Neural progenitor cell (in vitro differentiated cells): ENCODE measurements at places on chromosomes 7 and 10.

GRCh38 chr7:41448104-41448503 is 254.8 kb downstream of the INHBA start:
- no peak overlapping the region for H3K4me3 ChIP-seq
- no peak for DNase-seq
- H3K4me1 ChIP-seq = peaks cover 15% of the 10 kb centered on the region
- H3K36me3 ChIP-seq = no peaks in the 10 kb centered on the region
- H3K27me3 ChIP-seq = no peaks in the 10 kb centered on the region

DNA sequence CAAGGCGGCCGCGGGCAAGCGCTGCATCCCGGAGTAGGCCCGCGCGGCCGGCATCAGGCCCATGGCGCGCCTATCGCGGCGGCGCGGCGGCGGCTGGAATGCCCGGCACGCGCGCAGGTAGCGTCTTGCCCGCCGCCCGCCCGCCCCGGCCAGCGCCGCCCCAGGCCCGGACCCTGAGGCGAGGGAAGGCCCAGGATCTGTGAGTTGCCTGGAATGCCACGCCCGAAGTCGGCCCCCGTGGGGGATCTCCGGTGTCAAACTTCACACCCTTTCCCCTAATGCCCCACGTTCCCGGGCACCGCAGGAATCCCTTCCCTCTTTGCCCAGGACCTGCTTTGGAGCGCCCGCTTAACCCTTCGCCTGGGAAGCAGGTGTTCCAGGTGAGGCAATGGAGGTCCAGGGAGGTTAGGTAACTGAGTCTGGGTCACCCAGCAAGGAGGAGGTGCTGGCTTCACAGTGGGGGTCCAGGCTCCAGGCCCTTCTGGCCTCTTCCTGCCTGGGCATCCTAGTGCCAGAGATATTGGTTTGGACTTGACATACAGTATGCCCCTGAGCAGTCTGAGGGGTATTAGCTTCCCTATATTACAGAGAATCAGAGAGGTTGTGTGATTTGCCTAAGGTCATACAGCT is 138.1 kb downstream of the ARHGAP22 start:
- DNase-seq = peak; percentile 39
- H3K27ac ChIP-seq = no peak overlapping the region
- no peak overlapping the region for H3K4me3 ChIP-seq
- peaks cover 17% of the 10 kb centered on the region for H3K27me3 ChIP-seq
- H3K4me1 ChIP-seq = peaks cover 25% of the 10 kb centered on the region
- H3K36me3 ChIP-seq = no peaks in the 10 kb centered on the region

DNA sequence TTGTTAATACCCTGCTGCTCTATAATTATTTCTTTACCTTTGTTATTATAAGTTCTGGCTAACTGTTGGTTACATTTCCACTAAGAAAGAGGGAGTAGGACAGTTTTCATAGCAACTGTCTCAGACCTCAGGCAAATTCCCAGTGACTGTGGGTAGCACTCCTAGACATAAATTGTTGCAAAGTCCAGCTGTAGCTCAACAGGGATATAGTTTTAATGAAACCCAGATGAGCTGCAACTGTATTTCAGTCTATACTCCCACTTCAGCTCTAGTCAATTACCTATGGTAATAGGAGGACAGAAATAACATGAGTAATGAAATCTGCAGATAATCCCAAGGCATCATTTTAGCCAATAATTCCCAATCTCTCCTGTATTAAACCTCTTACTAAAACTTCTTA is 103.0 kb upstream of the SEMA3A start:
- DNase-seq = no peak
- H3K4me1 ChIP-seq = peaks cover 13% of the 10 kb centered on the region
- H3K36me3 ChIP-seq = no peaks in the 10 kb centered on the region
- H3K27ac ChIP-seq = no peak overlapping the region

DNA sequence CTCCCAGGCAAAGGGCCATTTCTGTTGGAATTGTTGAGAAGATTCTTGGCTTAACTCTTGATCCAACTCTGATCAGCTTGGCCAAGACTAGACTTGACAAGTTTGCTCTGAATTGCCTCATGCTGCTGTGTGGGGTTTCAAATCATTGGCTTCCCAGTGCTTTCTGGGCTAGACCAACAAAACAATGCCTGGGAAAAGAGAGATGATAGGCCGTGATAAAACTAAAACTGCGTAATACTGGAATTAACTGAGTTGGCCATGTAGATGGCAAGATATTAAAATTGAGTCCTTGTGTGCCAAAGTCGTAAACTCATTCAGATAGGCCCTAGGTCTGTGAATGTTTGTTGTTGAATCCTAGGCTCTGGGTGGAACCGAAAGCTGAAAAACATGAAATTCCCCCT is 222.6 kb downstream of the MGMT start:
- no peak overlapping the region for H3K4me3 ChIP-seq
- no peak overlapping the region for H3K27ac ChIP-seq
- DNase-seq = no peak
- no peaks in the 10 kb centered on the region for H3K27me3 ChIP-seq
- peaks cover 9% of the 10 kb centered on the region for H3K4me1 ChIP-seq
- no peaks in the 10 kb centered on the region for H3K36me3 ChIP-seq
